ENCODE measurements at places on chromosomes 7 and 10.

DNA sequence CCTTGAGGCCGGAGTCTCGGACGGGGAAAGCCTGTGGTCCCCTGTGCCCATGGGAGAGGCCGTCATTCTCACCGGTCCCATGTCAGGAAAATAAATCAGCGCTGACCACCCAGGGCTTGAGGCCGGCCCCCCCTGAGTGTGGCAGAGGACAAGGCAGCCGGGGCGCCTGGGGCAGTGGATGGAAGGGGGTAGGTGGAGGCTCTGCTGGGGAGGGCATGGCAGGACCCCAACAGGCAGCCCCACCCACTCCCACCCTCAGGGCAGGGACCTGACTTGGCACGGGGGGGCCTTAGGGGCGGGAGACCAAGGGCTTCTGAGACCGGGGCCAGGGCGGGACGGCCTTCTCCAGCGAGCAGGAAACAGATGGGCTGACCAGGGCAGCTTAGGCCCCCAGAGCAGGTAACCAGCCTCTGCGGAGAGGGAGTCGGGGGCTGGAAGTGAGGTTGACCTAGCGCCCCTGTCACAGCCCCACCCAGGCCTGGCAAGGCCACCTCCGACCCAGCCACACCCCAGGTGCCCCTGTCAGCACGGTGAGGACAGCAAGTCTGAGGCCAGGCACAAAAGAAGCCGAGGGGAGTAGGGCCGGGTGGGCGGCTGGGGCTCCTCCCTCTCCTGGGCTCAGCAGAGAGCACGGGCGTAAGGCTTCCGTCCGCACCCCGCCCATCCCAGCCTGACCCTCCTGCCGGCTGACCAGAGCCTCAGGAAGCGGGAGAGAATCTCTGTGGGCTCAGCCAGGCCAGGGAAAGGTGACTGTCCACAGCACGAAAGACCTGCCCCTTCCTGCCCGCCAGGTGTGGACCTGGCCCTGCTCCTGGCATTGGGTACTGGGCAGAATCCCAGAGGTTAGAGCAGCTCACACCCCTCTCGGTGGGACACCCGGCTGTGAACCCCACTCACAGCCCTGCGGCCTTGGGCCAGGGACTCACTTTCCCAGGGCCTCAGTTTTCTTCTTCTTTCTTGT is 87.4 kb downstream of the FOXL3 start:
- no peak for DNase-seq

DNA sequence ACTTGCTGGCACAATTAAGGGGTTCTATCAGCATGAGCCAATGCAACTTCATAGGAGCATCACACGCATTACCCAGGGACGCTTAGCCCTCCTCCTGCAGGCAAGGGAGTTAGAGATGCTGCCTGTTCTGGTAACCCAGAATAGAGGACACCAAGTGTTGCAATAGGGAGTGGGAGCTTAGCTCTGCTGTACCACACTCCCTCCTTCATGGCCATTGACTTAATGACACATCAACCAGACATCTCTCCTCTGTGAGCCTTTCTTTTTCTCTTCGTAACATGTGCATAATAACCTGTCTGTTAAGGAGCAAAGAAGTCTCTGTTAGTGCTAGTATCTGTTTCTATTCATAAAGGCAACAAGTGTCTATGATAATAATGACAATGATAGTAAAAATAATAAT is 282.4 kb downstream of the SORCS3 start:
- no peak for DNase-seq

DNA sequence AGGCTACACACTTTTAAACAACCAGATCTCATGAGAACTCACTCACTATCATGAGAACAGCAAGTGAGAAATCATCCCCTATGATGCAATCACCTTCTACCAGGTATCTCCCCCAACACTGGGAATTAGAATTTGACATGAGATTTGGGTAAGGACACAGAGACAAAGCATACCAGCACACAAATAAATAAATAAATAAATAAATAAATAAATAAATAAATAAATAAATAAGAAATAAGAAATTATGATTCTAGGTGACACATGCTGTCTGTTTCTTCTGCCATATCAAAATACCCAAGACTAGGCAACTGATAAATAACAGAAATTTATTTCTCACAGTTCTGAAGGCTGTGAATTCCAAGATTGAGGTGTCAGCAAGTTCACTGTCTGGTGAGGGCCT is 87.2 kb upstream of the CYP2C9 start:
- DNase-seq = no peak

- no peak for DNase-seq
Measured at GRCh38 chr7:34761627-34762026, 103.6 kb downstream of the NPSR1 start.

- no peak for DNase-seq
Measured at GRCh38 chr7:155311826-155312537, 14.3 kb downstream of the INSIG1 start.

DNA sequence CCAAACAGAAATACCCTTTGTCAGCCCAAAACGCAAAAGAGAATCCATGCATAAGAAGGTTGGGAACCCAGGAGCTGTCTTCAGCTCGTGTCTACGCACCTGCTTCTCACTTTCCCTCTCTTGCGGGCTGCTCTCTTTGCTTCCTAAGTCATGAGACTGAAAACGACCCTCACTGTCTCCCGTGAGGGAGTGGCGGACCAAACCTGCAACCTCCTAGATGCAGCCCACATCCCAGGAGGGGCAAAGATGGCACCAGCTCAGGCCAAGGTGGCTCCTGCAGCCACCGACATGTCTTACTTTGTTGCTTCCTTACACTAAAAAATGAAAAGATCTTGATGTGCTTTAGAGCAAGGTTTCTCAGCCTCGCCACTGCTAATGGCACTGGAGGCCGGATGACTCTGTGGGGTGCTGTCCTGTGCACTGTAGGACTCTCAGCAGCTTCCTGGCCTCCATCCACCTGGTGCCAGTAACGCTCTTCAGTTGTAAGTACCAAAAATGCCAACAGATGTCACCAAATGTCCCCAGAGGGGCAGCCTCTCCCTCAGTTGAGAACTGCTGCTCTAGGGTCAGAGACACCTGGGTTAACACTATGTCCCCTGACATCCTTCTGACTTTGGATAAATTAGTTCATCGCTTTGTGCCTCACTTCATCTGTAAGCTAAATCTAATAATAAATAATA is 179.8 kb upstream of the PFKP start:
- no peak for DNase-seq

DNA sequence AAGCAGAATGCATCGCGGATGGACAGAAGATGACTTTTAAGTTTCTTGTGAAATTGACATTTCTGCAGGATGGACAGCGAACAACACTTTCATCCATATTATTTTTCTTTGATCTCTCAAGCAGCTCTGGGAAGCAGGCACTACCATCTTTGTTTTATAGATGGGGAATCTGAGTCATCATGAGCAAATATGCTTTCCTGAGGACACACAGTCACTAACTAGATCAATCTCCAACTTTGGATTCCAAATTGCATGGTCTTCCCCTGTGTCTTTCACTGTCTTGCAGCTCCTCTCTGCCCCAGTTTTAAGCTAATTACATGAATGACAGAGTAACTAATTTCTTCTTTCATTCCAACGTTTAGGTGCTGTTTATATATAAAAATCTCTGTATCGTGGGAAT is 201.5 kb downstream of the ADAM12 start:
- no peak for DNase-seq

GRCh38 chr7:34091321-34091917 is 186.1 kb downstream of the BMPER start:
- no peak for DNase-seq

GRCh38 chr7:21942955-21943354 is 2.7 kb downstream of the CDCA7L start:
- no peak for DNase-seq
